CD8-positive, alpha-beta memory T cell (primary cell): ENCODE measurements at places on chromosomes 2 and 18. TPM values are rescaled to one million over a fixed set of nuclear protein-coding genes. Genes with fewer than 3 reads are reported as not detected.
A peak's percentile ranks its signal among the peaks of the same experiment; 100 is the strongest.

AGAP1 gene
- 3.3 TPM for total RNA-seq

BOLL gene
- not detected for total RNA-seq

FRZB gene
- total RNA-seq = not detected

UGT1A4 gene
- not detected for total RNA-seq

CD28 gene
- 66.4 TPM for total RNA-seq

CXCR1 gene
- total RNA-seq = not detected

DNER gene
- not detected for total RNA-seq

CENPA gene
- total RNA-seq = 18.2 TPM

CXCR4 gene
- total RNA-seq = 106 TPM

PSTPIP2 gene
- 24.9 TPM for total RNA-seq

ALPG gene
- total RNA-seq = not detected

ARHGAP15 gene
- total RNA-seq = 41.4 TPM

GAL3ST2 gene
- total RNA-seq = 0.16 TPM

IFIH1 gene
- total RNA-seq = 16.8 TPM

- H3K36me3 ChIP-seq = no peaks in the 10 kb centered on the region
- no peaks in the 10 kb centered on the region for H3K4me1 ChIP-seq
- no peak for DNase-seq
- no peak overlapping the region for H3K4me3 ChIP-seq
- H3K27me3 ChIP-seq = no peaks in the 10 kb centered on the region
Observed at GRCh38 chr2:162928356-162928755, 89.8 kb upstream of the KCNH7 start.

DNA sequence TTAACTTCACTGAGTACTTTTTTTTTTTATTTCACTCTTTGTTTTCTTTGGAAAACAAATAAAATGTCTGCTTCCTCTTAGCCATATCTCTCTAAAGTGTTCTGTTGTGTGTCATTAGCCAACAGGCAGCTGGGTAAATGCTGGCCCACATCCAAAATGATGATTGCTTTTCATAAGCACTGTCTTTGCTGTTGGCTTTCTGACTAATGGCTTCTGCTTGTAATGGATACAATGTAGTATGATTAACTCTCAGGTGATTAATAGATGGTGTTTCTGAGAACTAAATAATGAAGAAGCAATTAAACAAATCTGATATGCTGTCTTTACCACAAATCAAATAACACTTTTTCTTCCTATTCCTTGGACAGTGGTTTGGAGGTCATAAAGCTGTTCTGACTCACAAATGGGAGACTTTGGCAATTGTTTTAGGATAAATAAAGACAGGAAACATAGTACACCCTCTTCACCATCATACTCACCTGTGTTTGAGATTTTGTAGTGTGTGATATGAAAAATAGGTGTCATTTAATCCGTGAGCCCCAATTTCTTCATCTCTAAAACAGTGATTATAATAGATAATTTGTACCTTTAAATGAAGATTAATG, 888.4 kb downstream of the TSN start:
- H3K4me3 ChIP-seq = no peak overlapping the region
- DNase-seq = no peak
- no peaks in the 10 kb centered on the region for H3K27me3 ChIP-seq
- no peaks in the 10 kb centered on the region for H3K4me1 ChIP-seq

DNA sequence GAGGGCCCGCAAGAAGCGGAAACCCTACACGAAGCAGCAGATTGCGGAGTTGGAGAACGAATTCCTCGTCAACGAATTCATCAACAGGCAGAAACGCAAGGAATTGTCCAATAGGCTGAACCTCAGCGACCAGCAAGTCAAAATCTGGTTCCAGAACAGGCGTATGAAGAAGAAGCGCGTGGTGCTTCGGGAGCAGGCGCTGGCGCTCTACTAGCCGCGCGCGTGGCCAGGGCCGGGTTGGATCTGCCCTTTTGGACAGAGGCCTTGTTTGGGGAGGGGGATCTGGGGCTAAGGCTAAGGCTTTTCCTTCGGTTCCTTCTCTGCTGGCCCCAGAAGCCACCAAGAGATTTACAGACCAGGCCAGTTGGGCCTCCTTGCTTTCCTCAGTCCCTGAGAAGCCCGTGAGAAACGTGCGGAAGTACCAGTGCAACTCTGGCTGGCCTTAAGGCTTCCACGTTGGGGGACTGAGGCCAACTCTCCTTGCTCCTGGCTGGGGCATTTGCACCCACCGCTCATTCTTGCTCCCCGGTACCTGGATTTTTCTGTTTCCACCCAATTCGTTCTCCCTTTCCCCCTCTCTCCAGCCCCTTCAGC, 1.0 kb downstream of the HOXD12 start:
- no peak for DNase-seq
- H3K4me3 ChIP-seq = no peak overlapping the region
- H3K36me3 ChIP-seq = no peaks in the 10 kb centered on the region
- H3K27me3 ChIP-seq = peaks cover 91% of the 10 kb centered on the region
- H3K4me1 ChIP-seq = peaks cover 18% of the 10 kb centered on the region

GRCh38 chr2:1405967-1406366, 7.3 kb upstream of the TPO start:
- H3K27me3 ChIP-seq = no peaks in the 10 kb centered on the region
- DNase-seq = no peak
- no peaks in the 10 kb centered on the region for H3K36me3 ChIP-seq
- no peak overlapping the region for H3K4me3 ChIP-seq
- no peaks in the 10 kb centered on the region for H3K4me1 ChIP-seq

GRCh38 chr18:33020877-33021276, 248.1 kb upstream of the KLHL14 start:
- H3K27me3 ChIP-seq = no peaks in the 10 kb centered on the region
- no peak for DNase-seq
- no peak overlapping the region for H3K27ac ChIP-seq
- no peaks in the 10 kb centered on the region for H3K4me1 ChIP-seq
- H3K36me3 ChIP-seq = no peaks in the 10 kb centered on the region

DNA sequence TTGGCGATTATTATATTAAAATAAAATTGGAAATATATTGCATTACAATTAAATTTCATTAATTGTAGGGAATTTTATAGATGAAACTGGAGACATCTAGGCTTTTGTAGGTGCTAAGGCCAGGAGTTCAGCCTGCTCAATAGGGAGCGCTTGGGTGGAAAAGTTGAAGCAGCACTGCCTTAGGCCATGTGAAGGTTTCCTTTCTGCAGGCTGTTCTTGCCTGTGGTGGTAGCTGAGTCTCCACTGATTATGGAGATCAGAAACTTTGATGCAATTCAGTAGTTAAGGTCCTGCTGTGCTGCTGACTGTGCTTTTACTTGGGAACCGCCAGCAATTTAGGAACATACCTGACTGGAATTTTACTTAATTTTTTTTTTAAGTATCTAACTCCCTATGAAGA, 179.9 kb upstream of the BOD1L2 start:
- H3K36me3 ChIP-seq = no peaks in the 10 kb centered on the region
- DNase-seq = no peak
- no peaks in the 10 kb centered on the region for H3K4me1 ChIP-seq
- no peak overlapping the region for H3K4me3 ChIP-seq

DNA sequence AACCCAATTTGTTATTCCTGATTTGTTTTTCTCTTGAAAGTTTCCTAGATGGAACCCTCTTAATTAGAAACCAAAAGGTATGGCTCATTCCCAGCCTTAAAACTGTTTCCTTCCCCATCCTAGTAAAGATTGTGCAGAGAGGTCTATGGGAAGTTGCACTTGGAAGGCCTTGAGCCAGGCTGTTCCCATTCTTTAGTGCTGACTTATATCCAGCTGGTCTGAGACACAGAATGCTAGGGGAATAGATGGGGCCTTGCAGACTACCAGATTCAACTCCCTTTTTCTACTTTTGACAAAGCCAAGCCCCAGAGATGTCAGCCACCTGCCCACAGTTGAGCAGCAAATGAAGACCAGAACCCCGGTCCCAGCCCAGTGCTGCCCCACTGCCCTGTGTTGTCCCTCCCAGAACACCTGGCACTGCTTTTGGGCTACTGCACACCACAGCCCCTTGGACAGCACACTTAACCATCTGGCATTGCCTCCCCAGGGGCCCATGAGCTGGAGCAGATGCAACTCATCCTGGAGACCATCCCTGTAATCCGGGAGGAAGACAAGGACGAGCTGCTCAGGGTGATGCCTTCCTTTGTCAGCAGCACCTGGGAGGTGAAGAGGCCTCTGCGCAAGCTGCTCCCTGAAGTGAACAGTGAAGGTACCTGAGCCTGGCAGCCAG, 98.2 kb downstream of the MRO start:
- DNase-seq = no peak
- no peaks in the 10 kb centered on the region for H3K4me1 ChIP-seq
- no peaks in the 10 kb centered on the region for H3K27me3 ChIP-seq
- H3K27ac ChIP-seq = no peak overlapping the region
- H3K36me3 ChIP-seq = no peaks in the 10 kb centered on the region

GRCh38 chr2:241035818-241036396, 37.5 kb downstream of the SNED1 start:
- H3K27ac ChIP-seq = peak overlapping the region; percentile 43
- DNase-seq = peak; percentile 76
- H3K4me3 ChIP-seq = peak overlapping the region; percentile 65
- peaks cover 14% of the 10 kb centered on the region for H3K4me1 ChIP-seq
- no peaks in the 10 kb centered on the region for H3K36me3 ChIP-seq
- no peaks in the 10 kb centered on the region for H3K27me3 ChIP-seq

DNA sequence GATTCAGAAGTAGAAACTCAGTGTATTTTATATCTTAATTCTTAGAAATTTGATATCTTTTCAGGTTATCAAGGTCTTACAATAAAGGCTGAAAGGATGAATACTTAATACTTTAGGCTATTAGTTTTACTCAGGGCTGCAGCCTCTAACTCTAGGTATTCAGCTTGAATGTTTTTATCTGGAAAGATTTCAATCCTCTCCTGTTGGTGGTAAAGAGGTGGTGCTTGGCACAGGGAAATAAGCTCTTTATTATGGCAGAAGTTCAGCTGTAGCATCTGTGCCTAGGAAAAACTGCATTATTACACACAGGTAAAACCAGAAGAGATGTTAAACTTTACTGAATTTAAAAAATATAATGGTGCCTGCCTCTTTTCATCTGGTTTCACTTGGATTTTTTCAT, 11.1 kb downstream of the ACVR2A start:
- no peak overlapping the region for H3K27ac ChIP-seq
- no peaks in the 10 kb centered on the region for H3K27me3 ChIP-seq
- no peaks in the 10 kb centered on the region for H3K36me3 ChIP-seq
- no peaks in the 10 kb centered on the region for H3K4me1 ChIP-seq
- DNase-seq = no peak
- H3K4me3 ChIP-seq = no peak overlapping the region

DNA sequence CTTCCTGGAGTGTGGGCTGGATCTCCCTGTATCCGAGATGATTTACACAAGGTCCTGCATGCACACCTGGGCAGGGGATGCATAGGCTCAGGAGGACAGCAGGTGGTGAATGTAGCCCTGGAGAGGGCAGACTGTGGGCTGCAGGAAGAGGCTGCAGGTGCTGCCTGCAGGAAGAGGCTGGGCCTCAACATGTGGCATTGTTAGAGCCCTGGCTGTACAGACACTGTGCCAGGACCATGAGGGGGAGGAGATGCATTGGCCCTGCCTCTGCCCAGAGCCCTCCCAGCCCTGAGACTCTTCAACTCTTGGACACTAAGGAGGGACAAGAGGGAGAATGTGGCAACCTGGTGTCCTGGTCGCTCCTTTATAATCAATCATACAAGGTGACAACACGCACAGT, 392.8 kb downstream of the TNS1 start:
- H3K27me3 ChIP-seq = no peaks in the 10 kb centered on the region
- H3K4me1 ChIP-seq = peaks cover 38% of the 10 kb centered on the region
- no peak overlapping the region for H3K4me3 ChIP-seq

- no peaks in the 10 kb centered on the region for H3K4me1 ChIP-seq
Observed at GRCh38 chr18:26477828-26478466, 70.4 kb downstream of the KCTD1 start.

DNA sequence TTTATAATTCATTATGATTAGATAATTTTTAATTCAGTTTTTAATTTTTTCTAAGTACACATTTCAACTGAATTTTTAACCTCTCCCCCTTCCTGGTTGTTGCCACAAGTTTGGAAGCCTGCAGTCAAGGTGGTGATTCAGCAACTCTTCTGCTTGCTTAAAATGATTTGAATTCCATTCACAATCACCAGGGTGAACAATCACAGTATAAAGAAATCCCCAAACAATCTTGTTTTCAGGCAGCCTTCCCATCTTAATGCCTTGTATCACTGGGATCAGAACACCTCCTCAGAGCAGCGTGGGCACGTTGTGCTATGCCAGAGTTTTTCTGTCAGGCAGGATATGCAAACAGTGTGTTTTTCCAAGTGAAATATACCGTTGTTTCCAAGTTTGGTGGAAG, 46.7 kb upstream of the BARD1 start:
- H3K27me3 ChIP-seq = no peaks in the 10 kb centered on the region
- H3K4me3 ChIP-seq = no peak overlapping the region
- H3K4me1 ChIP-seq = no peaks in the 10 kb centered on the region
- H3K27ac ChIP-seq = no peak overlapping the region

DNA sequence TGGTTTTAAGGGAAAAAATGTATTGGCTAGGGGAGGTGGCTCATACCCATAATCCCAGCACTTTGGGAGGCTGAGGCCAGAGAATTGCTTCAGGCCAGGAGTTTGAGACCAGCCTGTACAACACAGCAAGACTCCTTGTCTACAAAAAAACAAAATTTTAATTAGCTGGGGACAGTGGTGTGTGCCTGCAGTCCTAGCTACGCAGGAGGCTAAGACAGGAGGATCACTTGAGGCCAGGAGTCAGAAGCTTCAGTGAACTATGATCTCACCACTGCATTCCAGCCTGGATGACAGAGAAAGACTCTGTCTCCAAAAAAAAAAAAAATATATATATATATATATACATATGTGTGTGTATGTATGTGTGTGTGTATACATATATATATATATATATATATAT, 18.5 kb downstream of the CCDC88A start:
- H3K36me3 ChIP-seq = no peaks in the 10 kb centered on the region
- no peak overlapping the region for H3K4me3 ChIP-seq
- DNase-seq = no peak
- H3K4me1 ChIP-seq = no peaks in the 10 kb centered on the region

- H3K4me1 ChIP-seq = peaks cover 3% of the 10 kb centered on the region
- H3K27me3 ChIP-seq = no peaks in the 10 kb centered on the region
- DNase-seq = no peak
Observed at GRCh38 chr18:45978084-45978483, 11.0 kb upstream of the EPG5 start.

- H3K4me1 ChIP-seq = no peaks in the 10 kb centered on the region
- no peak overlapping the region for H3K4me3 ChIP-seq
- no peak overlapping the region for H3K27ac ChIP-seq
- H3K36me3 ChIP-seq = no peaks in the 10 kb centered on the region
Observed at GRCh38 chr2:215002500-215002899, 135.9 kb downstream of the ABCA12 start.

DNA sequence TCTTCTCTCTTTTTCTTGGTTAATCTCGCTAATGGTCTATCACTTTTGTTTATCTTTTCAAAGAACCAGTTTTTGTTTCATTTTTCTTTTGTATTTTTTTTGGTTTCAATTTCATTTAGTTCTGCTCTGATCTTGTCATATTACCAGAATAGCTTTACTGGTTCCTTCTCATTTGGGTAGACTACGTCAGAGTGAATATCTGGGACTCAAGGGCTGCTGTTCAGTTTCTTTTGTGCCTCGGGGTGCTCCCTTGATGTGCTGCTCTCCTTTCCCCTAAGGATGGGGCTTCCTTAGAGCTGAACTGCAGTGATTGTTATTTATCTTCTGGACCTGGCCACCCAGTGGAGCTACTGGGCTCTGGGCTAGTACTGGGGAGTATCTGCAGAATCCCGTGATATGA, 29.4 kb upstream of the IL1RN start:
- H3K27ac ChIP-seq = no peak overlapping the region
- H3K36me3 ChIP-seq = no peaks in the 10 kb centered on the region
- H3K4me1 ChIP-seq = peaks cover 5% of the 10 kb centered on the region
- DNase-seq = no peak
- H3K27me3 ChIP-seq = no peaks in the 10 kb centered on the region

- peaks cover 65% of the 10 kb centered on the region for H3K27me3 ChIP-seq
- no peaks in the 10 kb centered on the region for H3K36me3 ChIP-seq
- peak overlapping the region; percentile 51 for H3K4me3 ChIP-seq
- no peak overlapping the region for H3K27ac ChIP-seq
- no peak for DNase-seq
Observed at GRCh38 chr18:22170421-22171257, 1.2 kb downstream of the GATA6 start.
